NCI-H1436 treated with DMSO at 0.1 percent for 48 hours (cell line): ENCODE measurements at places on chromosomes 1 and 21.

GRCh38 chr1:227567256-227567655, 3.9 kb downstream of the ZNF678 start:
- no peak for DNase-seq

GRCh38 chr1:198031086-198031485, 113.9 kb downstream of the LHX9 start:
- DNase-seq, result no peak

DNA sequence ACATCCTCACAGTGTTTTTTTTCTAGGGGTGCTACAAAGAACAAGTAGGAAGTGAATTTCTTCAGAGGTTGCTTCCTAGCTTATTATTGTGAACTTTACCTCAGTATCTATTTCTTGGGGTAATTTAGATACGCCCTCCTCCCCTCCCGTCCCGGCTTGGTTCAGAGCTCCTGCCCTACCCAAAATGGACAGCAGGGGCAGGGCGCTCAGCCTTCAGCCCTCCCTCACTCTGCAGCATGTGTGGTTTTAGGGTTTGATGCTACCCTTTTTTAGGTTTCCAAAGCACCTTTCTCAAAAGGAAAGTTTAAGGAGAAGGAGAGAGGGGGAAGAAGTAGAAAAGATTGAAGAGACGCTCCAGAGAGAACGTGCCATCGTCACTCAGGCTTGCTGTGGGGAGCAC, 16.9 kb upstream of the POGK start:
- DNase-seq, result no peak

DNA sequence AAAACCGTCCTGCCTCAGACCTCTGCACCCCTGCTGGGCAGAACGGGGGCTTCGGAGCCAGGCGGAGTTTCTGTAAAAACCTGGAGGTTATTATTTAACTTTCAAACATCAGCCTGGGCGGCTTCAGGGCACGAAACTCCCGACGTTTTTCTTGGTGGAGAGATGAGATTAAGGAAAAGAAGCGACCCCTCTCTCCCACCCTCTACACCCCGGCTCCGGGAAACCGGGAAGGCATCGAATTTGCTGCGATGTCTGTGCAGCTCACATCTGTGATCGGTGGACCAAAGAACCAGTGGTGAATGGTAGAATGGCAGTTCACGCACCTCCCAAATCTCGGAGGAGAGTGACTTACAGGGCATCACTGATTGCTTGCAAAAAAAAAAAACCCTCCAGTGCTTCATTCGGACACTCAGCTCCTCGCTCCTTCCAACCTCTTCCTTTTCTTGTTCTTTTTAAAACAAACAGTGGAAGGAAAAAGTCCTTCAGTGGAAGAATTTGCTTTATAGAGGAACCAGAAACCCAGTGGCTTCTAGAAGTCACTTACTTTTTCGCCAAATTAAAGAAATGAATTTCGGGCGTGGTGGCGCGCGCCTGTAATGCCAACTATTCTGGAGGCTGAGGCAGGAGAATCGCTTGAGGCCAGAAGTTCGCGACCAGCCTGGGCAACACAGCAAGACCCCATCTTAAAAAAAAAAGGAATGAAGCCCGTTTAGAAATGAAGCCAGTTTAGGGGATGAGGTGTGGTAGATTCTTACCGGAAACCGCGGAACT, 884 bp downstream of the PHACTR4 start:
- DNase-seq, result no peak

DNA sequence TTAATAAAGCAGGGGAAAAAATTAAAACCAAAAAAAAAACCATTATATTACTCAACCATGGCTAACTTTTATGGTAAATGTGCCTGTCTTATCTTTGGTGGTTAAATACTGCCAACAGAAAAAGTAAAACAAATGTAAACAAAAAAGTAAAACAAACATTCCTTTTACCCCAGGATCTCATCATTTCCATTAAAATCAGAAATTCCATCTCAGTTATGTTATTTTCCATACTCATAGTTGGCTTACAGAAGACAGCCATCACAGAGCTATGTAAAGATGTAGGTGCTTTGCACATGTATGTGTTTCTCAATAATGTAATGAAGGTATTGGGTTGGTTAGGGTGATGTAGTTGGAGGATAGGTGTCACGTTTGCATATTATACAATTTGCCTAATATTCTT, 185.0 kb downstream of the KCNK2 start:
- no peak for DNase-seq

DNA sequence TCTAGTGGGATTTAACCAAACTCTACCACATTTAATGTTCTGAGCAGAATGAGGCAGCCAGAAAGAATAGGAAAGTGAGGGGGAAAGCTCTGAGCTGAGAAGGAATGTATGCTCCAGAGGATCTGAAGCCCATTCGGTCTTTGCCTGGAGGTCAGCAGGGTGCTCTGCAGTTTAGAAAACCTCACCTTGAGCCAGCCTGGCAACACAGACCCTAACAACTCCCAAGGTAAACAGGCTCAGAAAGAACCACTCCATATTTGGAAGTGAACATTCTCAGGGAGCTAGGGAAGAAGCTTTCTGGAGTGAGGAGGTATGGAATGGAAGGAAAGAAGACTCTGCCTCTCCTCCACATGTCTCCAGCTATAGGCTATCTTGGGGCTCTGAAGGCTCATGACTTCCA, 398.8 kb downstream of the SEC16B start:
- no peak for DNase-seq

DNA sequence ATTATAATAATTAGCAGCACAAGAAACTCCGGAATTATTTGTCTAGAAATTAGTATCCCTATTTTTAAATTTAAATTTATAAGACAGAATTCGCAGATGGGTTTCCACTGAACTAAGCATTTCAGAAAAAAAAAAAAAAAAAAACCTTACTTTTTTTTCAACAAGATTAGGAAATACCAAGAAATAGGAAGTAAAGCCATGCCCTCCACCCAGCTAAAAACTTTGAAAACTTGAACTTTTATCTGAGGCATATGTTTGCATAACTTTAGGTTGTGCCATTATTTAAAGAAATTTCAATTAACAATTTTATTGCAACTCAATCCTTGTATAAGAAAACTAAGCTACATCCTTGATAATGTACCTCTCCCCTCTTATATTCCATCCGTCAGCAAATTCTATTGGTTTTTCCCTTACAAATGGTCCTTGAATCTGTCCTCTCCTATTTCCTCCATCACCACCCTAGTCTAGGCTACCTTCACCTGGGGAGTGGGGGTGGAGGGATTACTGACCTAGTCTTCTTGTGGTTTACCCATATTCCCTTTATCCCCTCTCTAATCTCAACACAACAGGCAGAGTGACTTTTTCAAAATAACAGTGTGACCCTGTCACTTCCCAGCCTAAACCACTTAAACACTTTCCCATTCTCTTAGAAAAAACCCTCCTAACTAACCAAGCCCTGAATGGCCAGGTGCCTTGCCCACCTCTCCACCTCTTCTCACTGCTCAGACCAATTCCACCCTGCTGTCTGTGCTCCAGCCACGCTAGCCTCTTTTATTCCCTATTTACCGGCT, 1.4 kb upstream of the EVI5 start:
- DNase-seq, result no peak

DNA sequence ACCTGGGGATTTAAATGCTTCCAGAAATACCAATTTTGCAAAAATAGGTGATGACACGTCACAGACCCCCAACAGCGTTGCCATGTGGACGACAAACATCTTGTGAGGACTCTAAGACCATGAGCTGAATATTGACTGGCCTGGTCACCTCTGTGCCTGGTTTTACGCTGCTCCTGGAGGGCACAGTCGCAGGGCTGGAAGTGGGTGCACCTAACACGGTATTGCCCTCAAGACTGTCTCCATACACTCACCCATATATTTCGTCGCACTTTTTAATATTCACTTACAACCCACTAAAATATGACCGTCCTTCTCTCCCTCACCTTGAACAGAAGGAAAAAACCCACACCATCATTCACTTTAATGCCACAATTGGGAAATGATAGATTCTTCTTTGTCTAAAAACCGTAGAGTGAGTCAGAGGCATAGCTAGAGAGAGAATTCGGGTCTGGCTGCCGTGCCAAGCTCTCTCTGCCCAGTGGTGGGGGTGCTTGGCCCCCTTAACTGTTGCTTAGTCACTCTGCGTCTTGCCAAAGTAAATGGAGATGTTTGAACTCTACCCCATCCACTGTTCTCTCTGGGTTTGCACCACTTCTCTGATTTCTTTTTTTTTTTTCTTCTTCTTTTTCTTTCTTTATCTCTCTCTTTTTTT, 40.8 kb upstream of the UTS2 start:
- DNase-seq, result no peak

- DNase-seq, result no peak
These were observed 122.3 kb downstream of the DMRTB1 start for GRCh38 chr1:53581476-53581875.

DNA sequence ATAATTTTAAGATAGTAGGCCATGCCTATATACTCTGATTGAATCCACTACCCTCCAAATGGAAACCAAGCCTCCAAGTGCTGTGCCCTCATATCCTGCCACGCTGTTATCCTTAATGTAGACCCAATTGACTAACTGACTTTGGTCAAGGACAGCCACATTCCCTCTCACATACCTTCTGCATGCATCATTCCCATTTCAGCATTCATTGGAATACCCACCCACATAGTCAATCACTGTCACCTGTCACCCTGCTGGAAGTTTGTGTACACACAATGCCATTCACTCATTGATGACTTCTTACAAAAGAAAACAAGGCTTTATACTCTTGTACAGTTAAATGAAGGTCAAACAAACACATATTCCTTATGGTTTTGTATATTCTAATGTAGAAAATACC, 221.1 kb upstream of the PBX1 start:
- DNase-seq, result no peak

DNA sequence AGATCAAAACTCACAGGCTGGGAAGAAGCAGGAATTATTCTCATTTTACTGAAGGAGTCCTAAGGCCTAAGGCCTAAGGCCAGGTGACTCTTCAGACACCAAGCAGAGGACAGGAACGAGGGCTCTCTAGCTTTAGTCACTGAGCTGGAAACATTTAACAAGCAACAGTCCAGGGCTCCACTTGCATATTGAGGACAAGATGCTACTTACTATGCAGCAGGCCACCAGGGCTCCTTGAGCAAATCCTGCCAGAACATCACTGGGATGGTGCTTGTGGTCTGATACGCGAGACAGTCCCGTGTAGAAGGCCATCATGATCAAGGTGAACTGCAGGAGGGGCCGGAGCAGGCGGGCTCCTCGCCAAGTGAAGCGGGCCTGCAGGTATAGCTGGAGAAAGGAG, 67.6 kb downstream of the PLPP3 start:
- DNase-seq, result no peak

GRCh38 chr21:14600569-14601297, 54.6 kb upstream of the SAMSN1 start:
- DNase-seq, result no peak

DNA sequence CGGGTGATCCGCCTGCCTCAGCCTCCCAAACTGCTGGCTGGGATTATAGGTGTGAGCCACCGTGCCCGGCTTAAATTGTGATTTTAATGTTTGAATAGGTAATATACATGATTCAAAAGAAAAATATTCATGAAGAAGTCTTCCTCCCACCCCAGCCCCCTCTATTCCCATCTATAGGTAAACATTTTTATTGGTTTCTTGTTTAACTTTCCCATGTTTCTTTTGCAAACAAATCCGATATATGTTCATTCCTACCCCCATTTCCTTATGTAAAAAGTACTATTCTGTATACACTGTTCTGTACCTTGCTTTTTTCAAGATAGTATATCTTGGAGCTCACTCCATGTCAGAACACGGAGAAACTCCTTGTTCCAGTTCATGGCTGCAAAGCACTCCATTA, 23.2 kb downstream of the RPS6KA1 start:
- DNase-seq, result no peak

- no peak for DNase-seq
These were observed 74.8 kb downstream of the ATP5PO start for GRCh38 chr21:33840771-33841170.

GRCh38 chr1:204198348-204199340, 2.4 kb upstream of the KISS1 start:
- DNase-seq, result peak; percentile 4

- DNase-seq, result no peak
These were observed 3.5 kb upstream of the RNF220 start for GRCh38 chr1:44401256-44402228.

DNA sequence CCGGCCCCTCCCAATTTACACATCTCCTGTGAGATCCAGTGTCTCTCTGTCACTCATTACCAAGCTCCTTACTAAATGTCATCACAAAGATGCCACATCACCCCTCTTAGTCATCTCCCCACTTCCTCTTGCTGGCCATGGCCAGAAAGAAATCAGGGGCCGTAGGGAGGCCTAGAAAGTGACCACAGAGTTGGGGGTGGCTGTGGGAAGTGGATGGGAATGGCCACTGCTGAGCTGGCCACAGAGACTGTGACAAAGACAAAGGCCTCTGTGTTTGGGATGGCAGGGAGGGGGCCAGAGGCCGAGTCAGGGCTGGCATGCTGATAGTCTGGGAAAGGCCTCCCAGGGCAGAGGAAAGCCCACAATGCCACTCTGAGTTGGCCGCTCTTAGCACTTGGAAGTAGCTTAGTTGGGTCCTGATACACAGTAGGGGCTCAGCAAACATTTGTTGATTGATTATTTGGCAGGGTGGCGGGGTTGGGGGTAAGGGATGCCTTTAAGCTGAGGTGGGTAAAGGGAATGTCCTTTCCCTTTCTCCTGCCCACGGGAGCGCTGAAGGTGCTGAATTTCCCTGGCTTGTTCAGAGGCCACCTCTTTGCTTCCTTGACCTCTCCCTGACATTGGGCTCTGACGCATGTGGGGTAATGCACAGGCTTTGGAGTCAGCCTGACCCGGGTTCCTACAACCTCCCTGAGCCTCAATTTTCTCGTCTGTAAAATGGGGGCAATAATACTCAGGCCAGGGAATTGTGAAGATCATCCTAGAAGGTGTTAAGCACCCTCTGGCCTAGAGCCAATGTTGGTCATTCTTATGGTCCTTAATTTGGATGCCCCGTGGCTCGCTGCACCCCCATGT, 13.2 kb downstream of the NAV1 start:
- DNase-seq, result no peak

DNA sequence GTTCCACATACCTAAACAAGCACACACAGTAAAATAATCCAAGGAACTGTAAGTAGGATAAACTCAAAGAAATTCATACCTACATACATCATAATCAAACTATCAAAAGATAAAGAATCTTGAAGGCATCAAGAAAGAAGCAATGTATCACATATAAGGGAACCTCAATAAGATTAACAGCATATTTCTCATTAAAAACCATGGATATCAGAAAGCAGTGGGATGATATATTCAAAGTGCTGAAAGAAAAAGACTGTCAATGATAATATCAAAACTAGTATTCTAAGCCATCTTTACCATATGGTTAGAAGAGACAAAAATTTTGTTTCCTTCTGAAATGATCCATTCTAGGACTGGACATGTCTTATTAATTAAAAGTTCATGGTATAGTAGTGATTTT, 37.1 kb upstream of the ADAM30 start:
- no peak for DNase-seq
